HFFc6 (cell line): ENCODE measurements at places on chromosomes 7 and 10.

DNA sequence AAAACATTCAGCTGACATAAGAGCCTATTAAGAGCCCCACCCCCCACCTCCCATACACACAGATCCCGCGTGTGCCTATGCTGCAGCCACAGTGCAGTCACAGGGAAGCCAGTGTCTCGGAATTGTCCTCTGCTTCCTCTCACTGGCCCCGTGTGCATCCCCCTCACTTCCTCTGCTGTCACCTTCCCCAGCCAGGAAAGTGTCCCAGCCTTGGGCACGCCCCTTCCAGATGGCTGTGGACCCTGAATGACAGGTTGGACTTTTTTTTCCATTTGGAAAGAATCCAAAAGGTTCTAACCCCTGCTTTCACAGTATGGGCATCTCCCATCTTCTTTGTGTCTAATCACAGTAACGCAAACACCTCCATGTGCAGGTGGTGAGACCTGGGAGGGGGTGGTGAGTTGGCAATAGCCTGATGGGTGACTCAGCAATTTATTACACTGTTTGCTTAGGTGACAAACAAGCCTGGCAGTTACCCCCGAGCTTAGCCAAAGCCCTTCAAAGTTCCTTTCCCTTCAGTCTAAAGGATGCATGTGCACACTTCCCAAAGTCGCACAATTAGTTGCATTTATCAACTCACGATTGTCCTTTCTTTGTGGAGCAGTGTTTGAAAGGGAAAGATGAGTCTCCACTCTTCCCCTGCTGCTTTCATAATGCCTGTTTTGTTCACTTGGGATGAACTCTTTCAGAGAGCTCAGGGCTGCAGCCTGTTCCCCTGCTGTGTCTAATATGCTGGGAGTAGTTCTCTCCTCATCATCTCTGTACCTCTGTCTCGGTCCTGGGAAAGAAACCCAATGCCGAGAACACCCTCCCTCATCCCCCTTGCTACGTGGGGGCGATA is 67.5 kb upstream of the EFCAB10 start:
- DNase-seq, result no peak

GRCh38 chr10:104299031-104299904 is 30.3 kb downstream of the GSTO2 start:
- DNase-seq, result peak; percentile 72

GRCh38 chr7:26709210-26709990 is 155.0 kb downstream of the SKAP2 start:
- no peak for DNase-seq

- peak; percentile 94 for DNase-seq
These were observed 81.6 kb downstream of the ARHGAP22 start for GRCh38 chr10:48523212-48523819.

DNA sequence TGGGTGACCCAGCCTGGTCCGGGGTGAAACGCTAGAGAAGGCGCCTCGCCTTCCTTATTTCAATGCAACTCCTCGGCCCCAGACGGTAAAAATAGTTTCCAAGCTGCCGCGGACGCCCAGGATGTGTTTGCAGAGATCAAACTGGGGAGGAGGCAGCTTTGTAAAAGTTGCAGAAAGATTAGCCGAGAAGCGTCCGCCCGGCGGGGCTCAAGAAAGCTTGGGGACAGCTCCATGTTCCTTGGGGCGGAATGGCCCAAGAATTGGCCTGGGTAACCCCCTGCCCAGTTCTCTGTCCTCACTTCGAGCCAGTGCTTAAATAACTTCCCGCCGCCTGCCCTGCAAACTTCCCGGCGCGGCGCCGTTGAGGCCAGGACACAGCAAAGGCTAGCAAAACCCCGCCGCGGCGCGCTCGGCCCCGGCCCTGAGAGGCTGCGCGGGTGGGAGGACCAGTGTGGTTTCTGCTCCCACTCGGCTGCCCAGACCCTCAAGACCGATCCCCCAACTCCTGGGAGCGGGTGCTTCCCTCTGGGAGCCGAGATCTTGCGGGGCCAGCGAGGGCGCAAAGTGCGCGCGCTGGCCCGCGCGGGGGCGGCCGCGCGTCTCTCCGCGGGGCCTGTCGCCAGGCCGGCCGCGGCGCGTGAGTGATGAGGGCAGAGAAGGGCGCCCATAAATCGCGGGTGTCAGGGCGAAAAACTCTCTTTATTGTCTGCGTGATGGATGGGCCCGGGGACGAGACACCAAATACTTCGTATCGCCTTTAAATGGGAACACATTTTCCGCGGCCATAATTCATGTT is 6.3 kb upstream of the ZNF503 start:
- no peak for DNase-seq

- DNase-seq, result no peak
These were observed 400.0 kb downstream of the PHF14 start for GRCh38 chr7:11373546-11374142.

GRCh38 chr10:109282510-109282909 is 640.8 kb downstream of the XPNPEP1 start:
- peak; percentile 77 for DNase-seq

DNA sequence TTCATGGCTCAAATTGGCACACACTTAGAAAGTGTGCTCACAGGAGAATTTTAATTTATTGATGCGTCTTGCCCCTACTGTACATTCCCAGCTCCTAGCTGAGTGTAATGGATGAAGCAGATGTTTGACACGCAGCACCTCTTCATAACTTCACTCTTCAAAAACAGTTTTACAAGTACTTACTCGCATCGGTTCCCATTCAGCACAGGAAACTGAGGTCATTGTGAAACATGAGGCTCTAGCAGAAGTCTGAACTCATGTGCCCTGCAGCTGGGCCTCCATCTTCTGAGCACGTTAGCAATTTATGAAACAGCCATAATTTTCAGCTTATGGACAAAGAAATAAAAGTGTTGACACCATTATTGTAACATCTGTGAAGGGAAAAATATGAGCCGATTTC is 558.9 kb upstream of the MGMT start:
- no peak for DNase-seq
